ENCODE measurements at places on chromosomes 3 and 15.
A peak's percentile ranks its signal among the peaks of the same experiment; 100 is the strongest.

GRCh38 chr15:39931615-39932014 is 2.3 kb upstream of the EIF2AK4 start:
- DNase-seq: no peak

DNA sequence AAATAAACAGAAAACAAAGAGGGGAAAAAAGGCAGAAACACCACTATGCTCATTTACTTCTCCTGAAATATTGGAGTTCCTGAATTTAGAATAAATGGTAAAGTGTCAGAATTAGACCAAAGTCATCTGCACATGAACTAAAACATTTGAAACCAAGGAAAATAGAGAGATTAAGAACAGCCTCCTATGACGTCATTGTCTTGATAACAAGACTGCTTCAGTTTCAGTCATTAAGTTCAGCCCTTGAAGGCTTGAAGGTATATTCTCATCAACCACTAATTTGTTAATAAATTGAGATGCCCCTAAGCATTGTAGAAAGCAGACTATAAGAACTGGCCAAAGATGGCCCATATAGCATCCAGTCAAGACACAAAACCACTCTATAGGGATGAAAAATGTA is 2.5 kb downstream of the SUMF1 start:
- DNase-seq: no peak

DNA sequence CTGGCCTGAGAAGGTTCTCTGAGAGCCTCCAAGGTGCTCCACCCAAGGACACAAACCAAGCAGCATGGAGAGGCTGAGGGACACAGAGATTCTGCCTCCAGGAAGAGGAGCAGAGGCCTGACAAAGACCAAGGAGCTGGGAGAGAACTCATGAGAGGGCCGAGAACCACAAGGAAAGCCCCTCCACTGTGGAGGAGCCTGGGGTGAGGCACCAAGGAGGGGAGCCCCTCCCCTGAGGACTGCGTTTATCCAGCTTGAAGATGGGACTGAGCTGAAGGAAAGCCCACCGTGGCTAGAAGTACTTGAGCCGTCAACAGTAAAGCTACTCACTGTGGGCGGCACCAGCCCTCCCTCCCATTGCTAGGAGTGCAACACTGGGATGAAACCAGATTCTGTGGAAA is 63.1 kb upstream of the MEF2A start:
- DNase-seq: no peak

GRCh38 chr3:23580096-23580713 is 225.6 kb upstream of the UBE2E1 start:
- peak; percentile 59 for DNase-seq

DNA sequence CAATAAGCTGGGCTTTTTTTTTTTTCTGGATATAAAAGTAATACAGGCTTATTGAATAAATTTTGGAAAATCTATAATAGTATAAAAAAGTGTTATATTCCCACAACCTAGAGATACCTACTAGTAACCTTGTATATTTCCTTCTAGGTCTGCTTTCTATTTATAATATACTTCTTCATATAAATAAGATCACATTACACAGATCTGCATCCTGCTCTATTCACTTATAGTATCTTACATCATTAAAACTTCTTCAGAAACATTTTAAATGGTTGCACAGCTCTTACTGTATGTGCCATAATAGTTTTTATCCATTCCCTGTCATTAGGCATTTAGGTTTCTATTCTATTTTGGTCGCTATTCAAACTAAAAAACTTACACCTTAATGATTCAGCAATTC is 87.0 kb upstream of the TTBK2 start:
- DNase-seq: no peak

DNA sequence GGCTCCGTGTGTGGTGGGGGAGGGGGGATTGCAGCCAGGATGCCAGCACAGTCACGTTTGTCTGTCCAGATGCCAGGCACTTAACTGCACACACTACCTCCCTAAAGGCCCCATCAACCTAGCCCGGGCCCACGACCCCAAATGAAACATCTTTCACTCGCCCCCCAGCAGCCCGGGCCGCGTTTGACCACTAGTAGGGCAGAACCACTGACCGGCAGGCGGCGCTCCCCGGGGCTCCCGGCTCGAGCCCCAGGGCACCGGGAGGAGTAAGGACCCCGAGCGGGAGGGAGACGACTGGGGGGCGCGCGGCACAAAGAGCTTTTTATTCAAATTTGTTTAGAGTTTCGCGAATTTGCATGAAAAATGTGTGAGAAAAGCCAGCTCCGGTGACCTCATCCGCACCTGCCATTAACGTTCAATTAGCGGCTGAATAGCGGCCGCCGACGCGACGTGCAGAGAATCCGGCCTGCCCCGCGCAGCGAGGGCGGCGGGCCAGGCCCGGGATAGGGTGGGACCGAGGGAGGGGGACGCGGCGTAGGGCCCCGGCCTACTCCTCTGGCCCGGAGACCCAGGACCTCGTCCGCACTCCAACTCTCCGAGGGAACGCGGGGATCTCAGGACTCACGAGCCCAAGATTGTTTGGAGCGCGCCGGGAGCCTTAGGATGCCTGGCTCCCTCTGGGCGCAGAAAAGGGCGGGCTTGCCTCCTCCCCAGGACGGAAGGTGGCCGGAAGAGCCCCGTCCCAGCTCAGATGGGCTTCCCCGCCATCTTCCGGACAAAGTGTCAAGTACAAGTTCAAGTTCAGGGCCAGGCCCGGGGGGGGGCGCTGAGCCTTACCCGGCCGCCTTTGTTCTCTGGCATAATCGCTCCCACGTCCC is 64.9 kb upstream of the POLG start:
- no peak for DNase-seq

DNA sequence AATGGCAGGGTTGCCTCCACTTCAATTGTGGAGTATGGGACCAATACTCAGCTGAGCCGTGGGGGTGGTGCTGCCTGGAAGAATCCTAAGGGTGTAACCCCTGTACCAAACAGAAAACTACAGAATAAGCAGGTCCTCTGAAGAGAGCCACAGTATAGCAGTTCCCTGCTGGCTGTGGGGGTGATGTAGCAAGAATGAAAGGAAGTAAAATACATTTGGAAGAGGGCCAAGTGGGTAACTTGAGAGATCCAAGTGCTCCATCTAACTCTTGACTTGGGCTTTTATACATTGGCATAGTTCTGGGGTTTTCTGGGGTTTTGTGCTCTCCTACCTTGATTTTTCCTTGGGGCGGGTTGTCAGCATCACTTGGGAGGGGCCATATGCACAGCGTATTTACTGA is 341.4 kb downstream of the OTOL1 start:
- no peak for DNase-seq

DNA sequence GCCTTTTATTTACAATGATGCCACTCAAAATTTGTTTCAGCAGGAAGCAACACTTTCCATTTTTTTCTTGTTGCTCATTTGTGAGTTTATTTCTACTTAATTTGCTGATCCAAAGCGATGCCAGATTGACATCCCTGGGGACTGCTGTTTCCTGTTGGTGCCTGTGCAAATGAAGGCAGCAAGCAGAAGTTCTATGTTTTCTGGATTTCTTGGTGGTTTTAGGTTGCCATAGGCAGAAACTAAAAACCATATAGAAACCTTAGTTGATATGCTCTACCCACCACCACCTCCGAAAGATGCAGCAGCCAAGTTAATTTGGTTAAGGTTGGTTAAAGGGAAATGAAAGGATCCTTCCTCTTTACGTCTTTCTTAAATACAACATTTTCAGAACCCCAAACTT is 356.2 kb downstream of the RBMS3 start:
- DNase-seq: no peak

- DNase-seq: no peak
Measured at GRCh38 chr3:174216019-174216418, 643.1 kb upstream of the NAALADL2 start.

- DNase-seq: no peak
Measured at GRCh38 chr15:66188464-66188863, 65.1 kb downstream of the MEGF11 start.

Data from brain microvascular endothelial cell (primary cell).